Breast epithelium (tissue), 4 donors: ENCODE measurements at places on chromosomes 5 and 9.
A peak's percentile ranks its signal among the peaks of the same experiment; 100 is the strongest.

DNA sequence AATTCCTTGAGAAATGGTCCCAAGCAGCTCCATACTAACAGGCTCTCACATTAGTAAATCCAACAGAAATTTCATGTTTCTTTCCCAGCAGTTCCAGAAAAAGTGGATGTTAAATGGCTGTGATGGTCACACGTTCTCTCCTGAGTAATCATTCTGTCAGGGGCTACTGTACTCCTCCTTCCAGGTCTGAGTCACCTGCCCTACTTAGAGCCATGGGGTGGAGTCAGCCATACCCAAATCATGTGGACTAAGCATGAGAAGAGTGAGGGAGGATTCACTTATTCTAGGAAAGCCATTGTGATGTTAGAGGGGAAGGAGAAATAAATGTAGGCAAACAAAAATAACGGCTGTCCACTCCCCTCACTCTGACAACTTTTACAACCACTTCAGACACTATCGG lies 547.2 kb downstream of the CSNK1G3 start:
- no peak for DNase-seq

- DNase-seq = no peak
Observed at GRCh38 chr5:137791799-137792198, 37.6 kb upstream of the HNRNPA0 start.

DNA sequence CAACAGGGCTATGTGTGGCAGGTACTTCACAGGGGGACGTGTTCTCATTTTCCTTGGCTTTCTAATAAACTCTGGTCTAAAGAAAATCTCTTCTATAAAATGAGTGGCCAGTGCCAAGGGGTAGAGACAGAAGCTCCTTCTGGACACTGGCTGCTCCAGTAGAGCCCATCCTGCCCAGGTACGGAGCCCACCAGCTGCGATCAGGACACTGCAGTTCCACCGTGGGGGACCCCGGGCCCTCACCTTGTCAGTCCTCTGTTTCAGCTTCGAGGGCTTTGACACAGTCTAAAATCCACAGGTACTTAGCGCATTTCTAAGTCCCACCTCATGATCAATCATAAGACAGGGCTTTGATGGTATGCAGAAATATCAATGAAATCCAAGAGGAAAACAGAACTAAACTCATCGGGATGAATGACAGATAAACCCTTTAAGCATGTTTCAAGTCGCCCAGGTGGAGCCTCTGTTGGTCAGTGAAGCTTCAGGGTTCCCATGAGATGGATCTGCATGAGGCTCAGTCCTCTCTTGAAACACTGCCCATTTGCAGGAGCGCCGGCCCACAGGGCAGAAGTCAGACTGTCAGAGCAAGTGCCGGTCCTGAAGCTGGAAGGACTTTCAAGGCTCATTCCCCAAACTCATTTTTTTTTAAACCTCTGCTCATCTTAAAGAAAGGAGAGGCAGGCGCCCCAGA lies 20.3 kb upstream of the TERT start:
- DNase-seq = no peak

DNA sequence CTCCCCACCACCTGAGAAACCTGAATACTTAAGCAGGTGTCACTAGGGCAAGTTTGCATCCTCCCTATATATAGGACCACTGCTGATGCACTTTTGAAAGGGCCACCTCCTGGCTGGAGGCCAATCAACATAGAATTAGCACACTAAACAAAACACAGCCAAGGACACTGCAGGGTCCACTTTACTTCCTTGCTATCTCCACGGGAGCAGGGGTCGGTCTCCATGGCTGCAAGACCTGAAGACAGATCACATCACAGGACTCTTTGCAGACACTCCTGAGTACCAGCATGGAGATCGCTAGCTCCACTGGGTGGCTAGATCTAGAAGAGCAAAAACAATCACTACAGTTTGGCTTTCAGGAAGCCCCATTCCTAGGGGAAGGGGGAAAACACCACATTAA lies 72.3 kb downstream of the C9orf153 start:
- no peak for DNase-seq

DNA sequence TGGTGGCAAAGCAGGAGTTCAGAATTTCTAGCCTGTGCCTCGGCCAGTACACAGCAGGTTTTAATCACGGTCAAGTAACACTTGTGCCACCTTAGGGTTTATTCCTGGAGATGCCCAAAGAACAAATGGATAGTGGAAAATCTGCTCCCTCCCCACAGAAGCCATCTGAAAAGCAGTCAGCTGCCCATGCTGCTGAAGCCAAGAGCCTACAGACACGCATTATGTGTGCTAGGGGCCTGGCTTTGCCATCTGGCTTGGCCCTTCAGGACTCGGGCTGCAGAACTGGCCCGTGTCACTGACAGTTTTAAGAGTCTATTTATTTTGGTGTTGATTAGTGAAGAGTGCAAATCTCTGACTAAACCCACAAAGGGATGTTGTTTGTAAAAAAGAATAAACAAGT lies 11.1 kb downstream of the ARSB start:
- no peak for DNase-seq

DNA sequence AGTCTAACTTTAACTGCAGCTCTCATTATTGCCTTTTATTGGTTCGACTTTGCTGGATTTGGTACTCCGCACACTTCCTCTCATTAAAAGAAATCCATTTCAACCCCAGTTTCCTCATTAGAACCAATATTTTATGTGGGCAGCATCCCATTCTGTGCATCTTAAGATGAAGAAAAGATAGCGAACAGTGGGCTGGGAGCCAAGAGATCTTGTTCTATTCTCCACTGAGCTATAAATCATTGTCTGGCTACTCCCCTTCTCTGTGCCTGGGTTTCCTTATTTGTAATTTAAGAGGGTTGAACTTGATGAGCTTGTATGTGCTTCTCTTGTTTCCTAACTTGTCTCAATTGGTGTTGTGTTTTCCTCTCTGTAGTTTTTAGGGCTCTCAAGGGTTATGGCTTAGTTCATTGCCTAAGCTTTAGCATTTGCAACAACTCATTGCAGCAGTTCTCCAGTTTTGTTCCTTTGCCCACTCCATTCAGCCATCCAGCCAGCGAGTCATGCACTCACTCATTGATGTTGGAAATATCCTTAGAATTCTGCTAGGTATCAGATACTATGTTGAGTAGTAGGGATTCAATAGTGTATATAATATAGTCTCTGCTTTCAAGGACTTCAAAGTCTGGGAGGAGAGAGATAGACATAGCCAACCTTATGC lies 273.3 kb upstream of the TNC start:
- no peak for DNase-seq

GRCh38 chr5:159671886-159672285 lies 244.4 kb upstream of the ADRA1B start:
- DNase-seq = no peak

- no peak for DNase-seq
Observed at GRCh38 chr5:99544356-99544755, 615.5 kb upstream of the CHD1 start.

DNA sequence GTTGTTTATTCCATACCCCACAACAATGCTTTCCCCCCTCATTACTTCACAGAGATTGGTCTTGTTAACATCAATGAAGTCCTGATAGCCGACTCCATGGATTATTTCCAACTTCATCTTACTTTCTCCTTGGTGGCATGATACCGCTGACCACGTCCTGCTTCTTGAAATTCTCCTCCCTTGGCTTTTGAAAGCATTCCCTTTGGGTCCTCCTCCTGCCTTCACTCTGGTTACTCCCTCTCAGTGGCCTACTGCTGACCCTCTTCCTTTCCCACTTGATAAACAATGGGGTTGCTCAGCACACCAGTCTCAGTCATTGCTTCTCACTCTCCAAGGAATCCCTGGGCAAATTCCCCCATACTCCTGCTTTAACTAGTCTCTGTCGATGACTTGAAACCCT lies 283.9 kb downstream of the SEC61B start:
- no peak for DNase-seq

- DNase-seq = no peak
Observed at GRCh38 chr5:104096451-104096850, 533.9 kb upstream of the NUDT12 start.

GRCh38 chr9:137243626-137244485 lies 2.8 kb downstream of the TUBB4B start:
- no peak for DNase-seq

DNA sequence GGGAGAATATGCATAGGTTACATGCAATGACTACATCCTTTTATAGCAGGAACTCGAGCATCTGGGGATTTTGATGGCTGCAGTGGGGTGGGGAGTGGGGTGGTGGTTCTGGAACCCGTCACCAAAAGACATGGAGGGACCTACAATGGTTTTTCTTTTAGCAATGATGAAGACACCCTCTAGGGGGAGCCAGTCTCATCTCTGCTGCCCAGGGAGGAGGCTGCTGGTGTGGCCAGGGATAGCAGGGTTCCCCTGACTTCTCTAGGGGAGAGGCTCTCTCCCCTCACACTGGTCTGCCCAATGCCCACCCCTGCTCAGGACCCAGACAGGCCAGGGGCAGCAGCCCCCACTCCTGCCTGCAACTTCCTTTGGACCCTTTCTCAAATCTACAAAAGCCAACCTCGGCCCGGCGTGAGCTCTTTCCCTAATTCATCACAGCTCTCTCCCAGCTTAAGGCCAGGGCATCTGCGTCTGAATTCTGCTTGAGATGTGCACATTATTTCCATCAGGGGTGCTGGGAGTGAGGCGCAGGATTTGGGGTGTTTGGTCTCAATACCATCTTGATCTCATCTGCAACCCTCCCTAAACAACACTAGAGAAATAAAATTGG lies 73.6 kb upstream of the RETREG1 start:
- no peak for DNase-seq

DNA sequence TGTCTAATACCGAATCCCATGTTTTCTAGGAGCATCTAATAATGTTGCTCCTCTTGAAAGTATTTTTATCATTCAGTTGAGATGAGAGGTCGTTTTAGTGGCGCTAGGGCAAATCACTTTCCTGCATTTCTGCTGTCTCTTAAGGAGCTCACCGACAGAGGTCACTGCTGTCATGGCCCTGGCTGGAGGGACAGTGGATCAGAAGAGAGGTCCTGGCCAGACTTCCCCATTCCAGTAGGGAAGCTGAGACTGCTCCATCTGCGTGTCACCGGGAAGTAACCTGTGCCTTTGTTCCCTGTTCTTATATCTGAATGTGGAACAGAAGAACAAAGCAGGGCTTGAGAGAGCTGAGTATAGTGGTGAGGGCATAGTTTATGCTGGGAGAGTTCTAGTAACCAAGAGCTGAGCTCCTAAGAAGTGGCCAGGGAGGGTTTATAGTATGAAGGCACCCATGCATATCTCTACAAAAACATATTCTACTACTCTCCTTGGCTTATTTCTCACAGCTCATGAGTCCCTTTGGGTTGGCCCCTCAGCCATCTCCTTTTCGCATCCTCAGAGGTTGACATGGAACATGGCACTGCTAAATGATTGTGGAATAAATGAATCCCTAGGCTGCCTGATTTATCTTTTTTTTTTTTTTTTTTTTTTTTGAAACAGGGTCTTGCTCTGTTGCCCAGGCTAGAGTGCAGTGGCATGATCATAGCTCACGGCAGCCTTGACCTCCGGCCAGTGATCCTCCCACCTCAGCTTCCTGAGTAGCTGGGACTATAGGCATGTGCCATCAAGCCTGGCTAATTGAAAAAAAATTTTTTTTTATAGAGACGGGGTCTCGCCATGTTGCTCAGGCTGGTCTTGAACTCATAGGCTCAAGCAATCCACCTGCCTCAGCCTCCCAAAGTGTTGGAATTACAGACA lies 27.2 kb downstream of the ATP6V0E1 start:
- peak; percentile 56 for DNase-seq

GRCh38 chr5:178238711-178239592 lies 6.3 kb upstream of the PHYKPL start:
- no peak for DNase-seq

DNA sequence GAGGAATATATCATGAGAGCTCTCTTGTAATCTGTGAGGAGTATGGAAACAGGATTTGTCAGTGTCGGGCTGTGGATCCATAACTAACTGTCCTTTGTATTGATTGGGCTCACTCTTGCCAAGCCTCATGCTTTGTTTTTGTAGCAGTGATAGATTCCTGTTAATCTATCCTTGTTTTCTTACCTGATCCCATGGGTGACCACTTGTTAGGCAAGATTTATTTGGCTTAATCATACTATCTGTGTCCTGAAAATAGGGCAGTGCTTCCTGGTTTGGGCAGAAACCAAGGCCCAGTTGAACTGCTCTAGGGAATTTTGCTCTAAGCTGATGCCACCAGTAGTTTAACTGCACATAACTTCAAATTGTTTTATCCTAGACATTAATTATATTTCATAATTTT lies 6.1 kb downstream of the NDFIP1 start:
- no peak for DNase-seq

- DNase-seq = no peak
Observed at GRCh38 chr5:125722550-125722949, 700.7 kb upstream of the GRAMD2B start.

GRCh38 chr5:172807766-172808311 lies 26.2 kb upstream of the ERGIC1 start:
- no peak for DNase-seq

DNA sequence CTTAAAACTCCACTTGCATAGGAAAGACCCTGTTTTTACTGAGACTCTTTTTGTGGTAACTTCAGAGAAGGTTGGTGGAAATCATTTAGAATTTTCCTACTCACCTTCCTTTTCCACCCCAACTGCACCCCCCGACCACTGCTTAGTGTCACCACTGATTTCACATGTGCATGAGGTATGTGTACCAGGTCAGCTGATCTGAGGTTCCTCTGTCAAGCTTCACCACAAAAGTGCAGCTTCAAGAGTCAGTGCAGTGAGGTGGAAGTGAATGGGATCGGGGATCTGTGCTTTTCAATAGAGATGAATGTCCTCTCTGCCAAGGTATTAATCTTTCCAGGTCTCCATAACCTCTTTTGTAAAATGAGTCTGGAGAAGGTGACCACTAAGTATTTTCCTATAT lies 260.5 kb upstream of the WWC1 start:
- no peak for DNase-seq

DNA sequence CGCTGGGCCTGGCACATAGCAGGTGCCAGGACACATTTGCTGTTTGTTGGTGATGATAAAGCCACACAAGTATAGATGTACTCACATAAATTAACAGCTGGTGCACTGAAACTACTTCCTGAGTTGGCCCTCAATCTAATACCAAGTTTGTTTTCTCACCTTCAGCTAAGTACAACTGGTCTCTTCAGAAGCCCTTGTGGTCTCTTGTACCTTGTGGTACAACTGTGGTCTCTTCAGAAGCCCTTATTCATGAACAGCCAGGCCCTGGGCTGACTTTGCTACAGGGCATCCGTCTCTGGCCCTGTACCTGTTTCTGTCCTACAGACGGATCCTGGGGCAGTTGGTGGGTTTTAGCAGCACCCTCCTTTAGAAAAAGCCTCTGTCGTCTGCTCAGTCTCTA lies 81.5 kb downstream of the DAB2IP start:
- no peak for DNase-seq

DNA sequence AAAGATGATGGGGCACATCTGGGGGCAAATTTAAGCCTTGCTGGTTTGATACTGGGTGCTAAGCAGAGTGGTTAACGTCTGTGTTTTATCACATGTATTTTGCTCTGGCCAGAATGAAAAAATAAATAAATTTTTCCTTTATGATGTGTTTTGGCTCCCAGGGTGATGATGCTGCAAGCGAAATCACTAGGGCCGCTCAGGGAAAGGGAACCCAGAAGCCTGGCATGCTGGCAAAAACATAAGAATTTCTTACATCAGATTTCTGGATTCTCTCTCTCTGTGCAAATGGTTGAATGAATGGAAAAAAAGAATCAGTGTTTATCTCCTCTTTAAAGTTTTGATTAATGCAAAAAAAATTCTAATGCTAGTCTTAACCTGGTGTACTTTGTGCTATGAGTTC lies 1975.2 kb upstream of the C9orf72 start:
- no peak for DNase-seq
